A673 (cell line): ENCODE measurements at places on chromosomes 5 and 9. TPM values are rescaled to one million over a fixed set of nuclear protein-coding genes. Genes with fewer than 3 reads are reported as not detected.
A peak's percentile ranks its signal among the peaks of the same experiment; 100 is the strongest.

The MAP1B gene
- total RNA-seq: 134 and 135 TPM in 2 replicates

GRCh38 chr9:129254566-129255287 is 76.7 kb upstream of the IER5L start:
- no peaks in the 10 kb centered on the region for H3K36me3 ChIP-seq
- no peak overlapping the region for H3K4me3 ChIP-seq
- no peaks in the 10 kb centered on the region for H3K4me1 ChIP-seq
- DNase-seq: no peak

The C5orf52 gene
- total RNA-seq: not detected in 2 replicates

The RELL2 gene
- 4.7 and 6.6 TPM in 2 replicates for total RNA-seq

- no peaks in the 10 kb centered on the region for H3K36me3 ChIP-seq
- peak; percentile 29 for DNase-seq
- H3K27ac ChIP-seq: no peak overlapping the region
- H3K27me3 ChIP-seq: no peaks in the 10 kb centered on the region
- no peak overlapping the region for H3K4me3 ChIP-seq
Observed at GRCh38 chr9:109652971-109653370, 127.0 kb upstream of the PALM2AKAP2 start.

GRCh38 chr9:130731355-130731754 is 37.8 kb downstream of the EXOSC2 start:
- no peak for DNase-seq
- H3K4me1 ChIP-seq: peaks cover 8% of the 10 kb centered on the region
- no peaks in the 10 kb centered on the region for H3K36me3 ChIP-seq
- no peak overlapping the region for H3K27ac ChIP-seq
- no peaks in the 10 kb centered on the region for H3K27me3 ChIP-seq
- H3K4me3 ChIP-seq: no peak overlapping the region

The SLC27A6 gene
- not detected in 2 replicates for total RNA-seq

The BNIP1 gene
- total RNA-seq: 14.7 and 15.5 TPM in 2 replicates

GRCh38 chr5:135053278-135053677 is 19.2 kb upstream of the PITX1 start:
- no peaks in the 10 kb centered on the region for H3K4me1 ChIP-seq
- peaks cover 66% of the 10 kb centered on the region for H3K27me3 ChIP-seq
- H3K36me3 ChIP-seq: no peaks in the 10 kb centered on the region
- no peak for DNase-seq
- no peak overlapping the region for H3K4me3 ChIP-seq

The LCN10 gene
- 0.15 and 0.35 TPM in 2 replicates for total RNA-seq

- H3K27me3 ChIP-seq: peaks cover 5% of the 10 kb centered on the region
- no peaks in the 10 kb centered on the region for H3K36me3 ChIP-seq
- no peak overlapping the region for H3K4me3 ChIP-seq
- H3K4me1 ChIP-seq: no peaks in the 10 kb centered on the region
- peak; percentile 10 for DNase-seq
Observed at GRCh38 chr5:114447084-114447773, 85.4 kb downstream of the KCNN2 start.

GRCh38 chr5:164335837-164336236 is 830.4 kb downstream of the MAT2B start:
- no peaks in the 10 kb centered on the region for H3K4me1 ChIP-seq
- peak; percentile 16 for DNase-seq
- H3K27ac ChIP-seq: no peak overlapping the region
- H3K4me3 ChIP-seq: no peak overlapping the region

DNA sequence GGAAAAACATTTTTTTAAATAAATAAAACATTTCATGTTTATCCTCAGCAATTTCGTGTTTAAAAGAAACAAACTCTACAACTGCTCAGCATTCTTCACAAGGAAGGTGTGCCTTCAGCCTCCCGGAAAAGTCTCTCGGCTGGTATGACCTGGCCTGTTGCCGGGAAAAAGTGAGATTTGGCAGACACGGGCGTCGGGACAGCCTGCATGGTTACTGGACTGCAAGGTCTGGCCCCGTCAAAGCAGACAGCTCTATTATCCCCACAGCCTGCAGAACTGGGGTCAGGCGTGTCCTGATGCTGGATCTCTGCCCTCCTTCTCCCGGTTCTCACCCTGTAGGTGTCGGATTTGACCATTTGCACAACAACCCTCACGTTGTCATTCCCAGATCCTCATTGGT is 120.3 kb upstream of the SPATA31C2 start:
- H3K27ac ChIP-seq: no peak overlapping the region
- no peaks in the 10 kb centered on the region for H3K27me3 ChIP-seq
- no peak for DNase-seq
- no peak overlapping the region for H3K4me3 ChIP-seq
- peaks cover 6% of the 10 kb centered on the region for H3K4me1 ChIP-seq

DNA sequence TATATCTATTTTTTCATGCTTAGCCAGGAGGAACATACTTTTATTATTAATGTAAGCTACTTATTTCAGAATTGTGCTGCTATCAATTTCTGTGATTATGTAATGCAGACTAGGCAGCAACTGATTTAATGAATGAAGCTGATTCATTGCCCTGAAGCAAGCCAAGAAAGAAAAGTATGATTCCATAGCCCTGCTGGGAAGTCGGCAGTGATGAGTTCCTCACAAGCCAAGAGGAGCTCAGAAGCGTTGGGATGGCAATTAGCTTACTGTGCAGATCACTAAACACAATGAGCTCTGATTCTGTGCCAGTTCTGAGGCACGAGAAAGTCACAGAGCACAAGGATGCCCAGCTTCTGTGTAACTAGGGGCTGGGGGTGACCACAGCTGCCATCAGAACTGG is 254.3 kb upstream of the KLF9 start:
- no peaks in the 10 kb centered on the region for H3K27me3 ChIP-seq
- H3K36me3 ChIP-seq: no peaks in the 10 kb centered on the region
- H3K27ac ChIP-seq: no peak overlapping the region
- no peaks in the 10 kb centered on the region for H3K4me1 ChIP-seq
- no peak for DNase-seq
- H3K4me3 ChIP-seq: no peak overlapping the region

GRCh38 chr5:168151041-168151440 is 140.4 kb upstream of the WWC1 start:
- no peak overlapping the region for H3K4me3 ChIP-seq
- no peak for DNase-seq
- no peaks in the 10 kb centered on the region for H3K4me1 ChIP-seq
- H3K36me3 ChIP-seq: no peaks in the 10 kb centered on the region
- H3K27ac ChIP-seq: no peak overlapping the region

DNA sequence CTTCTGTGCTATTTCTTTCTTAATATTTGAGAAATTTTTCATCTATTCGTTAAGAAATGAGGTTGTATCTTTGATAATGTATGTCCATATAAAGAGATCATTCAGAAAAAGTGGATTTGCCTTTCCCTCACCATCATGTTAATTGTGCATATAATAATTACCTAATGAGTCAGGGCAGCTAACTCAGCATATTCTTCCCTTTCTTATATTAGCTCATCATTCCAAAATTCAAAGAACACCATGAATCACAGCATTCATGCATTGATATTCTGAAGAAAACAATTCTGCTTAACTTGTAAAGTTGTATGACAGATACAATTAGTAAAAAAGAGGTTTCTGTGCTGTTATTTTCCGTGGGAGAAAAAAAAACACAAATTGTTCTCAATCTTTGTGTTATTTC is 630.6 kb downstream of the TLE1 start:
- H3K27me3 ChIP-seq: no peaks in the 10 kb centered on the region
- no peak for DNase-seq
- H3K27ac ChIP-seq: no peak overlapping the region
- H3K4me3 ChIP-seq: no peak overlapping the region
- no peaks in the 10 kb centered on the region for H3K36me3 ChIP-seq
- no peaks in the 10 kb centered on the region for H3K4me1 ChIP-seq

- H3K4me3 ChIP-seq: no peak overlapping the region
- H3K4me1 ChIP-seq: peaks cover 43% of the 10 kb centered on the region
- DNase-seq: no peak
- no peak overlapping the region for H3K27ac ChIP-seq
- no peaks in the 10 kb centered on the region for H3K27me3 ChIP-seq
Observed at GRCh38 chr5:139639619-139640380, 8.3 kb upstream of the CXXC5 start.

- H3K27ac ChIP-seq: no peak overlapping the region
- no peak overlapping the region for H3K4me3 ChIP-seq
- H3K27me3 ChIP-seq: no peaks in the 10 kb centered on the region
- H3K36me3 ChIP-seq: no peaks in the 10 kb centered on the region
Observed at GRCh38 chr9:38183994-38184568, 115.1 kb upstream of the SHB start.

- peaks cover 9% of the 10 kb centered on the region for H3K27me3 ChIP-seq
- H3K36me3 ChIP-seq: no peaks in the 10 kb centered on the region
- H3K4me3 ChIP-seq: no peak overlapping the region
- H3K27ac ChIP-seq: no peak overlapping the region
Observed at GRCh38 chr5:72074251-72074650, 33.0 kb upstream of the MAP1B start.

- H3K4me1 ChIP-seq: no peaks in the 10 kb centered on the region
- no peak for DNase-seq
- no peaks in the 10 kb centered on the region for H3K27me3 ChIP-seq
- no peak overlapping the region for H3K4me3 ChIP-seq
Observed at GRCh38 chr5:110917161-110917875, 154.2 kb upstream of the TSLP start.

DNA sequence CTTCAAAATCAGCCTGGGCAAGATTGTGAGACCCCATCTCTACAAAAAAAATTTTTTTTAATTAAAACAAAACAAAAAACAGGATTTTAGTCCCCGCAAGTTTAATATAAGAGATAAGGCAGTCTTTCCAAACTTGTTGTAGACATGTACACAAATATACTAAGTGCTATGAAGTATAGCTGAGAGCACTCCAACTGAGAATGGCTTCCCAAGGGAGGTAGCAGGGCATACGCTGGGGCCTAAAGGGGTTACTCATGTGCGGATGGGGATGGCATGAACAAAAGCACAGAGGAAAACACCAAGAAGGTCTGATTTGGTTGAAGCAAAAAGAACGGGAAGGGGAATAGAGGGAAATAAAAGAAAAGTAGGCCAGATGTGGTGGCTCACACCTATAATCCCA is 21.1 kb downstream of the SAR1B start:
- no peak for DNase-seq
- peaks cover 33% of the 10 kb centered on the region for H3K36me3 ChIP-seq
- H3K27ac ChIP-seq: no peak overlapping the region
- H3K4me1 ChIP-seq: no peaks in the 10 kb centered on the region

The CAVIN4 gene
- total RNA-seq: 3.9 and 5.0 TPM in 2 replicates

DNA sequence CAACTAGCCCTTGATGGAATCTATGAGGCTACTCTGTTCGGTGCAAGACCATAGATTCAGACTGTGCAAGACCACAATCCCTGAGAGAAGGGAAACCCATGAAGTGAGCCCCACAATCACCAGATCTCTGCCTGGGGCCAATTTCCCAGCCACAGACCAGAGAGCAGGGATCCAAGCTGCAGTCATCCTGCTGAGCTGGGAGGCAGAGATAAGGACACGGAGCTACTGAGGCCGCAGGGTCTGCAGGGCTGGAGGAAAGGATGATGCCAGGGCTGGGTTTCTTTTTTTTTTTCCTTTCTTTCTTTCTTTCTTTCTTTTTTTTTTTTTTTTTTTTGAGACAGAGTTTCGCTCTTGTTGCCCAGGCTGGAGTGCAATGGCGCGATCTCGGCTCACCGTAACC is 47.7 kb upstream of the FUBP3 start:
- peaks cover 16% of the 10 kb centered on the region for H3K27me3 ChIP-seq
- H3K4me1 ChIP-seq: peaks cover 6% of the 10 kb centered on the region
- no peak overlapping the region for H3K27ac ChIP-seq
- no peaks in the 10 kb centered on the region for H3K36me3 ChIP-seq
- no peak for DNase-seq

DNA sequence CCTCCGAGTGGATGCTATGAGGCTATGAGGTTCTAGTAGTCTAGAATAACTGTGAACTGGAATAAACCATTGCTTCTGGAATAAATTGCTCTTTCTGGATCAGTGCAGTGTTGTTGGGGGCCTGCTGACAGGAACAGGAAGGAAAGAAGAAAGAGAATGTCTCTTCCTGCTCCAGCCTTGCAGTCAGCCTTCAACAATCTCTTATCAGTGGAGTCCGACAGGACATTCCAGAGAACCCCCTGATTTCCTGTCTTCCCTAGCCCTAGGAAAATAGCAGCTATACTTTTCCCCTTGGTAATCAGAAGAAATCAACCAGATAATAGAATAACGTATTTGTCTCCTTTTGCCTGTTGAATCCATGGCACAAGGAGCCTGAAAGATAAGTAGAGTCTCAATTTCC is 55.4 kb downstream of the WDR36 start:
- no peaks in the 10 kb centered on the region for H3K4me1 ChIP-seq
- no peak overlapping the region for H3K4me3 ChIP-seq
- no peaks in the 10 kb centered on the region for H3K36me3 ChIP-seq
- H3K27me3 ChIP-seq: peaks cover 9% of the 10 kb centered on the region
- H3K27ac ChIP-seq: no peak overlapping the region

GRCh38 chr9:97907046-97907445 is 15.3 kb downstream of the TRMO start:
- no peak overlapping the region for H3K4me3 ChIP-seq
- peaks cover 3% of the 10 kb centered on the region for H3K36me3 ChIP-seq
- H3K4me1 ChIP-seq: no peaks in the 10 kb centered on the region
- no peak for DNase-seq
- no peaks in the 10 kb centered on the region for H3K27me3 ChIP-seq

- no peaks in the 10 kb centered on the region for H3K27me3 ChIP-seq
- no peaks in the 10 kb centered on the region for H3K4me1 ChIP-seq
- H3K27ac ChIP-seq: no peak overlapping the region
- no peak overlapping the region for H3K4me3 ChIP-seq
- peak; percentile 57 for DNase-seq
Observed at GRCh38 chr9:4923580-4924544, 61.2 kb upstream of the JAK2 start.

DNA sequence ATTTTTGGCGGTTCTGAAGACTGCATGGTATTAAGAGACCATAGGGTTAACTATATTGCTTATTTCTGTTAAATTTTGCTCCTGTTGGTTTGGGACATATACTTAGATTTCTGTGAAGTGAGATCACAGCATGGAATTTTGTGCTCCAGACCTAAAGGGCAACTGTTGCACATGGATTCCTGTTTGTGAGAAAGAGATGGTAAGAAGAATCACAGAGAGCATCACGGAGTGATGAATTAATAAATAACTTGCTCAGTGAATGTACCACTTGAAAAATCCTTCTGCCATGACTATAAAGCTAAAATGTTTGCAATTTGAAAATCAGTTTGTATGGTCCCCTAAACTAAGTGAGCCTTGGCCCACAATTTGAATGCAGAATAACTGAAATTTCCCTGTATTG is 4.5 kb downstream of the PSAT1 start:
- peaks cover 72% of the 10 kb centered on the region for H3K36me3 ChIP-seq
- H3K4me3 ChIP-seq: no peak overlapping the region
- no peak overlapping the region for H3K27ac ChIP-seq
